Activated CD4-positive, CD25-positive, alpha-beta regulatory T cell (primary cell): ENCODE measurements at places on chromosomes 13 and 19.

DNA sequence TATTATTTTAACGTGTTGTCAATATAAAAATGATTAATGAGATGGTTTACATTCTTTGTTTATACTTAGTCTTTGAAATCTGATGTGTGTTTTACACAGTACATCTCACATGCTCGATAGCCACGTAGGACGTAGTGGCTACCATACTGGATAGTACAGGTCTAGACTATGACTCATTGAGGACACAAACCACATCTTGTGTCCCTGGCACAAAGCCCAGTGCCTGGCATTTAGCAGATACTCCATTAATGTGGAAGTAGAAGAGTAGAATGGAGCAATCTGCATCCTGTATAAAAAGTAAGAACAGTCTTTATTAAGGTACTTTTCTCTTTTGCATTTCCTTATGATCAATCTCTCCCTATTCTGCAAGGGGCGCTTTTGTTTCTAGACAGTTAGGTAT, 49.0 kb upstream of the FRY start:
- no peak for DNase-seq

DNA sequence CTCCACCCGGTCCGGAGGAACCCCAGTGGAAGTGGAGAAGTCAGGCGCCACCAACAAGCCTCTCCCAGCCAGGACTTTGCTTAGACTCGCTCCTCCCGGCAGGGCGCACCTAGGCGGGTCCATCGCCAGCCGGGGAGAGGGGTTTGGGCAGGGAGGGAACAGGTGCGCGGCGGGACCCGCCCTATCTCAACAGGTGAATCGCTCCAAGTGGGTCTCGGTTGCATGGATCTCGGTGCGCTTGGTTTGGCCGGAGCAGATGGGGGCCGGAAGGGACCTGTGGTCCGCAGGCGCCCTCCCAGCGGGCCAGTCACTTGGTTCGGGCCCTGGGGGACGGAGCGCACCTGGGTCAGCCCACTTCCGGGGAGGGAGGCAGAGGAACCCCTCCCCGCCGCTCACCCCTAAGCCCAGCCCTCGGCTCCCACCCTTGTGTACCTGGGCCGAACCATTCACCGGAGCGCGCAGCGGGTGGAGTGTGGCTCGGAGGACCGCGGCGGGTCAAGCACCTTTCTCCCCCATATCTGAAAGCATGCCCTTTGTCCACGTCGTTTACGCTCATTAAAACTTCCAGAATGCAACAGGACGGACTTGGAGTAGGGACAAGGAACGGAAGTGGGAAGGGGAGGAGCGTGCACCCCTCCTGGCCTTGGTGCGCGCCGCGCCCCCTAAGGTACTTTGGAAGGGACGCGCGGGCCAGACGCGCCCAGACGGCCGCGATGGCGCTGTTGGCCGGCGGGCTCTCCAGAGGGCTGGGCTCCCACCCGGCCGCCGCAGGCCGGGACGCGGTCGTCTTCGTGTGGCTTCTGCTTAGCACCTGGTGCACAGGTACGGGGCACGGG, at the start of gene LSR:
TSS of gene LSR (plus strand) at position 693 of the 836 bp plus-strand sequence. CDS start at position 714, 21 bp downstream.
- peak; percentile 59 for DNase-seq

- no peak for DNase-seq
Measured at GRCh38 chr13:78589206-78589605, 14.1 kb downstream of the POU4F1 start.

DNA sequence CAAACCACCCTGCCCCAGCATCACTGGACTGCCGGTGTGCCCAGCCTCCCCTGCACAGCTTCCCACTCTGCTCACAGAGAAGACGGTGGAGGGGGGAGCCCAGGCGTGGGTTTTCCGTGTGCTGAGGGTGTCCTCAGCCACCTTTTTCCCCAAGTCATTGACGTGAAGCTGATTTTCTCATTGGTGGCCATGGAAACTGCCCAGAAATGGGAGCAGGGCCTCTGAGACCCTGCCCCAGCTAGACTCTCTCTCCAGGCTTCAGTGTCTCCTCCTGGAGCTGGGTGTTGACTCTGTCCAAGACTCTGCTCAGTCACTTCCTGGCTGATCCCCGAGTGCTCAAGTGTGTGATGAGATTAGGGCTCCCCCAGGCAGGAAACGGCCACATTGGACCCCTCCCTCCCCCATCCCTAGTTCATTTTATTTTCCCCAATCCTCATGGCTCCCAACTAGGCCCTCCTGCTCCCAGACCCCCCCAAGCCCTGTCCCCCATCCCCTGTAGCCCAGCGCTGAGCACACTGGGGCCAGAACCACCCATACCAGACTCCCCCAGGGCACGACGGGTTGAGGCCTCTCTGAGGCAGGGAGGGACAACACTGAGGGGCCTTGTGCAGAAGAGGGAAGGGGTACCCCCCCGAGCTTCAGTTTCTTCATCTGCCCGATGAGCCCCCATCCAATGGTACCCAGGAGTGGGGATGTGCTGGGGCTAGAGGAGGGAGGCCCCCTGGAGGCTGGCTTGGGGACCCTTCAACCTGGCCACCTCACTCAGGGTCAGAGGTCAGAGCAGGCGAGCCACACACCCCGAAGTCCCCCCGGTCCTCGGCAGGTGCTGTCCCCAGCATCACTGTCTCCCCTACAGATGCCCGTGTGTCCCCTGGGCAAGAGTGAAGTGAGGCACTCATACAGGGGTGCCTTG, 1.2 kb upstream of the F2RL3 start:
- DNase-seq = no peak

DNA sequence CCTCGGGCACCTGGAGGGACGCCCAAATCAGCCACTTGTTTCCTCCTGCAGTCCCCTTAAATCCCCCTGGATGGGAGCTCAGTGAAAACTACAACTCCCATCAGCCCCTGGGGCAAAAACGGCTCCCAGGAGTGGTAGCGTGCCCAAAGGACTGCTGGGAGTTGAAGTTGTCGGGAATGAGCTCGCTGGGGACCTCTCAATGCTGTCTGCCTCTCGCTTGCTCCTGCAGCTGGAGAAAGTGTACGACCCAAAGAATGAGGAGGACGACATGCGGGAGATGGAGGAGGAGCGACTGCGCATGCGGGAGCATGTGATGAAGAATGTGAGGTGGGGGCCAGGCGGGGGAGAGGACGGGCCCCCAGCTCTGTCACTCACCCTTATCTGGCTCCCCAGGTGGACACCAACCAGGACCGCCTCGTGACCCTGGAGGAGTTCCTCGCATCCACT, 14.7 kb upstream of the DHDH start:
- no peak for DNase-seq

GRCh38 chr13:36357231-36357630, 11.0 kb upstream of the SPART start:
- no peak for DNase-seq

DNA sequence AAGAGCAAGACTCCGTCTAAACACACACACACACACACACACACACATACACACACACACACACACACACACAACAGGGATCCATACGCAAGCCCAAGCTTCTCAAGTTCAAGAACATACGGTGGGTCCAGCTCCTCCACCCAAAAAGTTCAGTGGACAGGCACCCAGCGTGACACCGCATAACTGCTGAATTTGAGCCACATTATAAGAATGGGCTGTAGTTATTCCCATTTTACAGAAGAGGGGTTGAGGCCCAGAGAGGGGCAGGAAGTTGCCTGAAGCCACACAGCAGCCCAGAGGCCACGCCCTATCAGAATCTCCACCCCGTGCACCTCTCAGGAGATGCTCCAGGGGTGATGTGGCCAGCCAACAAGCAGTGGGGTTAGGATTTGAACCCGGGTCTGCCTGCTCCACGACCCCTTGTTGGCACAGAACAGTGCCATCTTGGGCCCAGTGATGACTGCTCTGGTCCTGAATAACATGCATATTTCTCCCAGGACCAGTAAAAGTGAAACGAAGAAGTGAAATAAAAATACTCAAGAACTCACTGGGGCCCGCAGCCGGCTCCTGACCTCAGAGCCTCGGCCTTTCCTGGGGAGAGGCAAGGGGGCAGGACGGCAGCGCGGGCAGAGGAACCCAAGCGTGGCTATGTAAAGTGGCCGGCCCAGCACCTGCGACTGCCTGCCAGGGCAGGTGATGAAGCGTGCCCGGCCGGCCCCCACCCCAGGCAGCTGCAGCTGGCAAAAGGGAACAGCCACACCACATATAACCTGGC, 61.9 kb downstream of the AP1M1 start:
- no peak for DNase-seq

DNA sequence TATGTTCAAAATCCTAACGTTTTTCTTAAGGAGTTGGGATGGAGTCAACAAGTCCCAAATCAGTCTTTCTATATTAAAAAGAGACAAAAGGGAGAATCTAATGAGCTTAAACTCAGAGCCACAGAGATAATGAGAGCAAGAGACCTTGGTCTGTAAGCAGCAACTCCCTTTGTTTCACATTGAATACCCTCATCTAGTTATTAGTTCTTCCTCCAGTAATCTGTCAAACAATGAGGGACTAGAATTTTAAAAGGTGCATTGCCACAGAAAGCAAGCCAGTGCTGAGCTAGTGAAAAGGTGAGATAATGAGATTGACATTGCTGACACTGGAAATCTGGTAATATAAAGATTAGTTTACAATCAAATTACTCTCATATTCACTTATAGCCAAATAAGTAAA, 718.6 kb downstream of the DACH1 start:
- DNase-seq = no peak

DNA sequence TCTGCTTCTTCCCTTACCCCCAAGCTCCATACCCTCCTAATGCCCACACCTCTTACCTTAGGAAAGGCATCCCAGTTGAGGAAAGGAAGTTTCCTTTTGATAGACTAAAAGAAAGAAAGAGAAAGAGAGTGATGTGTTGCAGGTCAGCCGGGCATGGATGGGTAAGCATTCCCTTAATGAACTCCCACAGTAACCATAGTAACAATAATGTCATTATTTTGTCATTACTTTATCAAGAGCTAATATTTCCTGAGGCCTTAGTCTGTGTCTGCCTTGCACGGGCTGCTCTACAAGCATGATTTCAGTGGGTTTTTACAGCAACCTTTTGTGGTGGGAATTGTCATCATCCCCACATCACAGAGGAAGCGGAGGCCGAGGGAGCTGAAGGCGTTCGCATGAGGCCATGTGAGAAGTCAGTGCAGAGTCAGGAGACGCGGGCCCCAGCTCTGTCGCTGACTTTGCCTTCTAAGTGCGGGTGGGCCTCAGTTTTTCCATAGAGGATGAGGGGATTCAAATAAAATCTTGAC, 2.5 kb downstream of the KRTDAP start:
- no peak for DNase-seq

DNA sequence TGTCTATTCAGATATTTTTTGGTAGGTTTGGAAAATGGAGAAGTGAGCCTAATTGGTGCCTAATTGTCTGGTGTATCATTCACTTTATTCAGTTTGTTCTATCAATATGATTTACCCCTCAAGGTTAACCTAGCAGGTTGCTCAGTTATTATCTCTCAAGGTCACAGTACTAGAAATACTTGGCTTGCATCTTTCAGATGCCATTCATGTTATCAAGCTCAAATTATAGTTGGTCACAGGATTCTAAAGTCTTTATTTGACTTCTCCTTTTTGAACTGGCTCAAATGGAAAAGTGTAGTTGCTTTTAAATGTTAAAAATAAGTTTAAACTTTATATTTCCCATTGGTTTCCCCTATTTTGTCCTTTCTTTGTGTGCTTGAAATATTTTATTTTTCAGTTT, 2.6 kb downstream of the KCNRG start:
- no peak for DNase-seq

- DNase-seq = no peak
Measured at GRCh38 chr19:39070888-39071287, 13.3 kb upstream of the ACP7 start.

DNA sequence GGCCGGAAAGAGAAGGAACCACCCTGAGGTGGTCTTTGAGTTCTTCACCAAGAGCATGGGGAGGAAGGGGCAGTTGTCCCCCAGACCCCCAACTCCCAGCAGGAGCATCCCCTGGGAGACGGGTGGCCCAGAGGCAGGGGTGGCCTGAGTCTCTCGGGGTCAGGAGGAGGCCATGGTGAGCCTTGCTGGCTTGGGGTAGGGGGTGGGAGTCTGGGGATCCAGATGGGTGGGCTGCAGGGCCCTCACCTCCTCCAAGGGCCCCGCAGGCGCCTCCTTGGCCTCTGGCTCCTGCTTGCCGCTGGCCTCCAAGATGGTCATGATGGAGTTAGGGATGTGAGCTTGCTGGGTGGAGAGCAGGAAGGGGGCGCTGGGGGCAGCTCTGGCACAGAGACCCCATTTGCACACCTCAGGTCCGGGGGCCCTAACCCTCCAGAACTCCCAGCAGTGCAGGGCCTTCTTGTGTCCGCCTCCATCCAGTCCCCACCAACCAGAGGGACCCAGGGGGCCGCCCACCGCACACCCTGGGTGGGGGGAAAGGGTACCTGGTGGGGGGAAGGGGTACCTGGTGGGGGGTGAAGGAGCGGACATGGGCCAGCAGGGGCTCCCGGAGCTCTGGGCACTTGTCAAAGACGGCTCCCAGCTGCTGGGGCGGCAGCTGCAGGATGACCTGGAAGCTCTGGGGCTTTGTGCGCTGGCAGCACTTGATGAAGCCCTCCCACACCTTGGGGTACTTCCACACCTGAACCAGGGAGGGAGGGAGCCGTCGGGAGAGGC, 1.3 kb upstream of the RSPH6A start:
- no peak for DNase-seq

GRCh38 chr13:35596321-35597030, 120.0 kb upstream of the MAB21L1 start:
- no peak for DNase-seq

DNA sequence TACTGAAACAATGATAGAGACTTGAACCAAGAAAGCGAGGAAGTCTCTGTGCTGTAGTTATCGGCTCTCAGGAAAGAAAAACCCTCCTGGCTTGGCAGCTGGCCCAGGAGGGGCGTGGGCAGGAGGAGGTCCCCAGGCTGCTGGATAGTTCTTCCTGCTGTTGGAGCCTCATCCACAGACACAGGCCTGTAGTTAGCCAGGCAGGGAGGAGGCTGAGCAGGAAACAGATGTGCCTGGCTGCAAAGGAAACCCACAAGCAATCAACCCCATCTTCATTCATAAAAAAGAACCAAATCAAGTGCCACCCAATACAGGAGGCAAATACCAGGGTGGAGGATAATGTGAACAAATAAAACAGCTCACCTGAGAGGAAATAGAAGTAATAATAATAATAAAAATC, 86.2 kb downstream of the IRS2 start:
- DNase-seq = no peak

GRCh38 chr19:35178701-35179100, 24.2 kb downstream of the FXYD5 start:
- DNase-seq = no peak

- DNase-seq = no peak
Measured at GRCh38 chr19:2866495-2867024, 575 bp upstream of the ZNF556 start.

GRCh38 chr13:91805605-91806004, 407.2 kb downstream of the GPC5 start:
- no peak for DNase-seq

DNA sequence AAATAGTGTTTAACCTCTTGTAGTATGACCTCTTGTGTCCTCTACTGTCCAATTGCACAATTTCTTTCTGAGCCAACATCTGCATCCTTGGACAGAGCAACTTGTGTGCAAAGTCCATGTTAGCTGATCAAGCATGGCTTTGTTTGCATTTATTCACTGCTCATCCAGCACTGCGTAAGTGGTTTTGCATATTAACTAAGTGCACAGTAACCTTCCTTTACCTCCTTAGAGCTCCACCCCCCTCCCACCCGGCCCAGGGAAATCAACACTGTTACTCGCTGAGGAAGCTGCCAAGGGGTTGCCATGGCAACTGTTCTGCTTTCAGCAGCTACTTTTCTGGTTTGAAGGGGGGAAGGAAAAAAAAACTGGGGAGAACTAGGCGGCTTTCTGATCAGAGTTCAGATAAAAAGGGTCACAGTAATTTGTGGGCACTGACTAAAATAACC, 153.5 kb upstream of the KLF12 start:
- peak; percentile 63 for DNase-seq
